ENCODE measurements at places on chromosomes 2 and 18.
A peak's percentile ranks its signal among the peaks of the same experiment; 100 is the strongest.

GRCh38 chr2:205796805-205797313 lies 114.6 kb downstream of the NRP2 start:
- no peak for DNase-seq

DNA sequence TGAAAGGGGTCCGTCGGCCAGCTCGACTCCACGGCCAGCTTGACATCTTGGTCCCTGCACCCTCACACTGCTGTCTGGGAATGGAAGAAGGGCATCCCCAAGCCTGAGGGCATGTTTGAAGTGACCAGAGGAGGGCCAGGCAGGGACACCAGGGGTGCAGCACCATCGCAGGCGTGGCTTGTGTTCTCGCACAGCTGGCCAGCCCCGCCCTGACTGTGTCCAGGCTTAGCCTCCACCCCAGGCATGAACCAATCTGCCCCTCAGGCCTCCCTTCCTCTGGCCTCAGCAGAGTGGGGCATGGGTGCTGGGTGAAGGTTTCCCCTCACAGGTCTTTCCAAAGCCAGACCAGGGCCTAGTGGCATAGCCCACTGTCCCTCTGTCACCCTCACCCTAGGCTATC lies 25.0 kb downstream of the EMX1 start:
- no peak for DNase-seq

- DNase-seq: no peak
Measured at GRCh38 chr18:46676182-46676835, 19.3 kb upstream of the LOXHD1 start.

GRCh38 chr18:67463829-67464228 lies 52.7 kb downstream of the DSEL start:
- DNase-seq: peak; percentile 23

DNA sequence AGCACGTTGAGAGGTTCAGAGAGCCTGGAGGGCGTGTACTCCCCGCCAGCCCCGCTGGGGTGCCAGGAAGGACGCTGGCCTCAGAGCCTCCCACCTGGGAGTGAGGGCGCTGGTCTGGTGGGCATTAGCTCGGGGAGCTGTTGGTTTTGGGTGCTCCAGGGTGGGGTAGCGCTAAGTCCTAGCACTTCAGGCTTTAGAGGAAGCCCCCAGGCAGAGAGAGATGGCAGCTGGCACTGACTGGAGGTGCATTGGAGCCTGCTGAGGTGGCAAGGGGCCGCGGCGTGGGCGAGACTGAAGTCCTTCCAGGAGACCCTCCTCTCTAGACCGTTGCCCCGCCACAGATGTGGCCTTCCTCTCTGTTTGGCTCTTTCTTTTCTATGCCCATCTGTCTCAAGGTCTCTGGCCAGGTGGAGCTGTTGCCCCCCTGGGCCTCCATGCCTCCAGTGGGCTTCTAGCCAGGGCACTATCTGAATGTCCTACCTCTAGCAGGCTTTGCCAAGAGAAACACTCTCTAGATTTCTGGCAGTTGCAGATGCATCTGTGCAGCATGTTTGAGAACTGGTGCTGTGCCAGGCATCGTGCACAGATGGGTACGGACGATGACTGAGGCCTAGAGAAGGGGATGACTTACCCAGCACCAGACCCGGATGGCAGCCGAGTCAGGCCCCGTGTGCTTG lies 6.6 kb downstream of the CAPN10 start:
- no peak for DNase-seq
